Activated CD4-positive, alpha-beta T cell treated with anti-CD3 and anti-CD28 coated beads, Interleukin-2, amount 50 U/mL, for 16 hours (primary cell): ENCODE measurements at places on chromosomes 2 and 18.
A peak's percentile ranks its signal among the peaks of the same experiment; 100 is the strongest.

DNA sequence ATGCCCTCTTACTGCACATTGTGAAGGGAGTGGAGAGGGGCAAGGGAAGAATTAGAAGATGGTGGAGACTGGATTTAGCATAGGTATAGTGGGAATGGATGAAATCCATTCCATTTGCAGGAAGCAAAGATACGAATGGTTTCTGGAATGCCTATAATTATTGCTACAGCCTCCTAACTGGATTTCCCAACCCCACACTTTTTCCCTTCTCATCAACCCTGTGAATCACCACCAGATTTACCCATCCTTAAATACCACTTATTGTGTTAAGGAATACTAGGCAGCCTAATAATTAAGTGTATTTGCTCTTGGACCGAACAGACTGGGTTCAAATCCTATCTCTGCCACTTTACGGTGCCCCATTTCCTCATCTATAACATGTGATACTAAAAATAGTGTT is 39.3 kb upstream of the CREB1 start:
- no peak for DNase-seq

DNA sequence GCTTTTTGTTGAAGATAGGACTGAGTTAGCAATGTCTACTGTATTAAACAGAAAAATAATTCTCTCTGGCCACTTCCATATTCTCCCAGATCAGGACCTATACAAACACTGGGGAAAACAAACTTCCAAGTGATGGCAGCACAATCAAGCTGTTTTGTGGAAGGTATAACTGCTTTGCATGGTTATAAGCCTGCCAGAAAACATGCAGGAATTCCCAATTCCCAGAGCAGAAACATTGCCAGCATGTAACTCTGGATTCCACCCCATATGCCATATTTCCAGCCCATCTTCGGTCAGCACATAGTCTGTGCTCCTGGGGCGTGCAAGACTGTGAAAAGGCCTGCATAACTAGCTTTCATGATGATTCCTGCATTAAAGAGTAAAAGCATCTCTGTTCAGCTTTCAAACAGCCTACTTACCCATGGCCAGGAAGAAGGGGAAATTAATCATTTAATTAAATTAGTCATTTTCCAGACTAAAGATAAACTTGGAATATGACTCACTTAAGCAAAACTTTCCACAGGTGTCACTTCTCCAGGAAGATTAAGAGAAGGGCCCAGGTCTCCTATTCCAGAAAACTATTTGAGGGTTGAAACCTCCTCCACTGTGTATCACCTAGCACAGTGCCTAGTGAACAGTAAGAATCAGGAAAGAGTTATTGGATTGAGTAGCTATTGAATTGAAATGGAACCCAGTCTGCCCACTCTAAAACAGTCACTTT is 280.5 kb downstream of the NRXN1 start:
- DNase-seq = no peak

GRCh38 chr2:85971366-85971765 is 82.6 kb upstream of the ST3GAL5 start:
- no peak for DNase-seq

DNA sequence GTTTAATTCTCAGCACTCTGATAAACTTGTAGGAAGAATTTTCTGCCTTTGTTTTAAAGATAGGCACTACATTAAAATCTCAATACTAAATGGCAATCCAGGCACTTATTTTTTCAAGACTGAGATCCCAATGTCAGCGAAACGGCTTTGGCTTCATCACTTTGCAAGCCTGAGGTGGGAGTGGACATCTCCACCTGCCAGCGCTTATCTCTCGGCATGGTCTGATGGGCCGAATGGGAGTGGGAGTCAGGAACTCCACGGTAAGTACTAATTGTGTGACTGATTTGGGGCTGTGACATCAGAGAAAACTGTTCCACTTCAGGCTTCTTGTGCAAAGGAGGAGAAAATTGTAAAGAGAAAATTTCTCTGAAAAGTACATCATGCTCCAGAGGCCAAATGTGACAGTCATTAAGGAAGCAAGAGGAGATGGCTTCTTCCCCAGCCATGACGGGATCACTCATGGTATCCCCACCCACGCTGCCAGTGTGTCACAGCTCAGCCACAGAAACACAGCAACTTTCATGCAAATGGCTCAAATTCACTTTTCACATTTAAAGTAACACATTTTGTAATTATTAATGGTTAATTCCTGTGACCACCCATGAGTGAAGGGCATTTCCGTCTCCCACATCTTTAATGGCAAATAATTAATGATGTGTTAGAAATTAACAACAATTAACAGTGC is 385.5 kb upstream of the HNRNPA3 start:
- DNase-seq = no peak

- no peak for DNase-seq
These were observed 38.6 kb downstream of the FEZ2 start for GRCh38 chr2:36559221-36559942.

DNA sequence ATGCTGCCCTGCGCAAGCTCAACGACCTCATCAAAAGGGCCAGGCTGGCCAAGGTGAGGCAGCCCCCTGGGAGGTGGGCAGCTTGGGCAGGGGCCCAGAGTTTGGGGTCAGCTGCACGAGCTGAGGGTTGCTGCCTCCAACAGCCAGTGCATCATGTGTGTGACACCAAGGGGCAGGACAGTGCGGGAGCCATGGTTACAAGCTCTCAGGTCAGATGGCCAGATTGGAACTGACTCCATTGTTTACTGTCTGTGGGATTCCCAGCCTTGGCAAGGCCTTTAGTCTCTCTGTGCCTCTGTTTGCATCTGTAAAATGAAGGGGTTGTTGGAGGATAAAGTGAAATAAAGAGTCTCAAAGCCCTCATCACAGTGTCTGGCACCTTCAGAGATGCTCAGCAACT is 26.9 kb downstream of the EHD3 start:
- DNase-seq = no peak

DNA sequence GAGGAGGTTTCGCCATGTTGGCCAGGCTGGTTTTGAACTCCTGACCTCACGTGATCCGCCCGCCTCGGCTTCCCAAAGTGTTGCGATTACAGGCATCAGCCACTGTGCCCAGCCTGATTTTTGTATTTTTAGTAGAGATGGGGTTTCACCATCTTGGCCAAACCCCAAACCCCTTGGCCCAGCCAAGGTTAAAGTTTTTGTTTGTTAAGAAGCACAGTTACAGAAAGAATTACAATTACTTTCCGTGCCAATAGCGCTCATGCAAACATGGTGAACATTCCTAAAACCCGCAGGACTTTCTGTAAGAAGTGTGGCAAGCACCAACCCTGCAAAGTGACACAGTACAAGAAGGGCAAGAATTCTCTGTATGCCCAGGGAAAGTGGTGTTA is 26.1 kb downstream of the ITSN2 start:
- no peak for DNase-seq

GRCh38 chr2:112995346-112995920 is 9.8 kb upstream of the IL36A start:
- DNase-seq = peak; percentile 12
